Activated naive CD4-positive, alpha-beta T cell treated with anti-CD3 and anti-CD28 coated beads, Interleukin-2, amount 10 ng/mL, durations not matched to agents 7 days and 5 days (primary cell): ENCODE measurements at places on chromosomes 4 and X.

GRCh38 chr4:74370912-74371311 is 6.0 kb downstream of the EREG start:
- DNase-seq: peak; percentile 30

DNA sequence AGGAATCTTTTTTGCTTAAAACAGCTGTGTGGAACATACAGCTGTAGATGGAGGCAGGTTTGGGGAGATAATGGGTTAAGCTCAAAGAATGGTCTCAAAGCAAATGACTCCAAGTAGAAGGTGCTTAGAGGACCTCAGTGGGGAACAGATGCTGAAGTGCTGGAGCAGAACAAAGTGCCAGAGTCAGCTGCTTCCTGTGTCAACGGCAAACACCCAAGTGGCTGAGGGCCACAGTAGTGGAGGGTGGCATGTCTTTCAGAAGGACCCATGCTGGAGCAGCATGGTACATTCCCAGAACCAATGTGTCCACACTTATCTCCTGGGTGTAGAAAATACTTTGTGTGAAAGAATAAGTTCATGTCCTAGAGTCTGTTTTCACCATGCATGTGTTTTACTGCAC is 197.5 kb downstream of the CCNG2 start:
- no peak for DNase-seq

DNA sequence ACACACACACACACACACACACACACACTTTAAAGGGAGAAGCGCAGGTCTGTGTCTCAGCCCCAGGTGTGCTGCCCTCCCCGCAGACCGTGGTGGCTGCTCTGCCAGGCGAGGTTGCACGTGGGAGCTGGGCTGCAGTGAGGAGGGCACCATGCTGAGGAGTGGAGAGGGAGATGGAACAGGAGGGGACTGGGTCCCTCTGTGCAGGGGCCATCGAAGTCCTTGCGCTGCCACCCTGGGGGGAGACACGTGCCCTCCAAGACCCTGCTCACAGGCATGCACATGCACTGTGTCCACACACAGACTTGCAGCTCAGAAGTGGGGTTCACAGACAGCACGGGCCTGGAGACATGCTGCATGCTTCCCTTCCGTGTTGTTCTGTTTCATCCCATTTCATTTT is 65.5 kb upstream of the HGFAC start:
- no peak for DNase-seq

- DNase-seq: no peak
Measured at GRCh38 chr4:120062663-120063195, 3.9 kb downstream of the MAD2L1 start.

DNA sequence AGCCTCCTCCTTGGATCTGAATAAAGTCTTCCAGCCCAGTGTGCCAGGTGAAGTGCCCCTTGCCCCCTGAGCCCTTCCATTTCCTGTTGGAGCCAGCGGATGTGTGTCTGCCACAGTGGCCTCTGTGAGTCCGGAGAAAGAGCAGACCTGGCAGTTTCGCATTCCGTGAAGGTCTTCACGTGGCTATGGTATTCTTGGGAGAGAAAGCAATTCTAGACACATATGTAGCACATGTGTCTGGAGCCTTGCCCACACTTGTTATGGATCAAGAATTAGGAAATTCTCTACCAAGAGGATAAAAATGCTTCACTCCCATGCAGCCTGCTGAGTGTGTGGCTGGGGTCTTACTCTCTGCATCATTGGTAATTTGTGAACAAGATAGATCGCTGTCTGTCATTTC is 130.9 kb downstream of the REPS2 start:
- DNase-seq: no peak

DNA sequence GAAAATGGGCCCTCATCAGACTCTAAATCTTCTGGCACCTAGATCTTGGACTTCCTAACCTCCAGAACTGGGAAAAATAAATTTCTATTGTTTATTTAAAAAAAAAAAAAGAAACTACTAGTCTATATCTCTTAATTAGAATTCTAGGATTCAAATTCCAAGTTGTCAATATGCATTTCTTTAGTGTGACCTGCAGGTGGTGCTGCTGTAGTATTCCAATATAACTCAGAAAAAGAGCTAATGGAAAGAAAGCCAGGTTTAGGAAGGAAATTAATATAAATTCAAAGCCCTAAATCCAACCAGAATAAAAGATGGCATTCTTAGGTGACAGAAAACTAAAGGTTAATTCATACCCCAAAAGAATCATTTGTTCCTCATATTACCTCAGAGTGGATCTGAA is 80.0 kb upstream of the NALF2 start:
- no peak for DNase-seq

- DNase-seq: no peak
Measured at GRCh38 chrX:7552760-7553159, 290.2 kb upstream of the VCX start.

DNA sequence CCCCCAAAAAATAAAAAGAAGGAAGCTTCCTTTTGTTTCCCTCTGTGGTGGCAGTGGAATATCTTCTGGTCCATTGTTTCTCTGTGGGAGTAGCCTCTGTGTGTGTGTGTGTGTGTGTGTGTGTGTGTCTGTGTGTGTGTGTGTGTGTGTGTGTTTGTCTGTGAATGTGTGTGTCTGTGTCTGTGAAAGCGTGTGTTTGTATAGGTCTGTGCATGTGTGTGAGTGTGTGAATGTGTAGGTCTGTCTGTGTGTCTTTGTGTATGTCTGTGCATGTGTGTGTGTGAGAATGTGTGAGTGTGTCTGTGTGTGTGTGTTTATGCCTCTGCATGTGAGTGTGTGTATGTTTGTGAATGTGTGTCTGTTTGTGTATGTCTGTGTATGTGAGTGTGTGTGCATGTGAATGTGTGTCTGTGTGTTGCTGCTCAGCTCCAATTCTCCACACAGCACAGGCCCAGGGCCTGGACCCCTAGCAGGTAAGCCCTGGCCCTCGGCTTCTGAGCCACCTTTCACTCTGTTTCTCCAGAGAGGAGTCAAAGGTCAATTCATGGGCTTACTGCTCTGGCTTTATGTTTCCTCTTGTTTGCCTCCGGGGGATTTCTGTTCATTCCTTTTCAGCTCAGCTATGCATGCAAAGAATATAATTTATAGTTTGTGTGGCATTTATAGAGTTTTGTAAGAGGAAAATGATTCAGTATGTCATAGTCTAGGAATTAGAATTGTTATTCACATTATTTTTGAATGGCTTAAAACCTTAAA is 89.8 kb downstream of the UCHL1 start:
- DNase-seq: no peak

GRCh38 chr4:8414377-8414776 is 26.1 kb downstream of the ACOX3 start:
- peak; percentile 45 for DNase-seq

DNA sequence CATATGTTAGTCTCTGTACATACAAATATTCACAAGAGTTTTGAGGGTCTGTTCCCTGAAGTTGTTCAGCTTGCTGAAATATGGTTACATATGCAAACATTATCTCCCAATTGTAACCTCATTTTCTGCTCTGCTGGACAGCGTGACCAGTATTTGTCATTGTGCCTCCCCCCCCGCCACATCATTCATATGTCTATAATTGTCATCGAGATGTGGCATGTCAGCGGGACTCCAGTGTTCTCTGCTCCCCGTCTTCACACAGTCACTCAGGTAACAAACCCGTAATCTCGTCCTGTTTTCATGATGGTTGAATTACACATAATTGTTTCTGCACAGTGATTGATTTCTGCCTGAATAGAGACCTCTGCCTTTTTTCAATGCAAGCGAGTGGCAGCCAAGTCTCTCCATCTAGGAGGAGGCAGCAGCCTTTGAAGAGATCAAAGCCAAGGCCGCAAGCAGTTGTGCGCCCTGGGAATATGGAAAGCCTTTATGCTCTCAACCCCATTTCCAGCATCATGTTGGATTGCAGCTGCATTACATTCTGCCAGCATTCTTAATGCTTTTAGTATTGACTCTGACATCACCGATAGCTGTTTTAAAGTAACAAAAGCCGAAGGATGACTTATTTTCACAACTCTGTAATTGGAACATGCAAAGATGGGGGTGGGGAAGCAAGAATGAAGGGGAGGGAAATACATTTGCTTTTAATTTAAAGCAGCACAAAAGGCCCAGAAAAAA is 27.4 kb downstream of the LEF1 start:
- no peak for DNase-seq

DNA sequence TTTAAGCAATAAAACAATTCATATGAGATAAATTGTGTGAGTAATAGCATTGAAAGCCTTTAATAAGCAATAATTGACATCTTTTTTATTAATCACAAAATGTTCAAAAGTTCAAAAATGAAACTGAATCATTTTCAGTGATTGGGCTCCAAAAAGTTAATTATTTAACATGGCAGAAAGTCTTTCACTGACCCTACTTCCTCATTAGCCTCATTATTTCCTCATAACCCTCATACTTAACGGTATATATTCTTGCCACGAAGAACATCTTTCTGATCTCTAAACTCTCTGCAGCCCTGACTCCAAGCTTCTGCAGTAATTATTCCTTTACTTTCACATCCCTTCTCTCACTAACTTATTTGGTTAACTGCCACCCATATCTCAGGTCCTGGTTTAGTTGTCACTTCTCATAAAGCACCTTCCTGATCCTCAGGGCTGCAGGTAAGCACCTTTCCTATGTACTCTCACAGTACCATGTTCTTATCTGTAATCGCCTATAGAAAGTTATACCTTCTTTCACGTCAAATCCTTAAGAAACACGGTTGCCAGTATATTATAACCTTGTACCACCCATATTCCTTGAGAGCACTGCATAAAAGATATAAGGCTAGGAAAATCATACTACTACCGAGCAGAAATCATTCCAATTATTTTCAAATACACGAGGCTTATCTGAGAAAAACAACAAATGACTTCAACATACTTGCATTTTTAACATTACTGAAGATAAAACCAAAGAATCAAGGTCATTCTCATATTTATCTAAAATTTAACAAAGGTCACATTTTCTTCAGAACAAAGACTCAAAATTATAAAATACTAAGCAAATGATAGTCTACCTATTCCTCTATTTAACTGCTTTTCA is 72.2 kb downstream of the PPP3CA start:
- DNase-seq: no peak

- DNase-seq: no peak
Measured at GRCh38 chrX:103063191-103063845, 653 bp downstream of the BEX1 start.

DNA sequence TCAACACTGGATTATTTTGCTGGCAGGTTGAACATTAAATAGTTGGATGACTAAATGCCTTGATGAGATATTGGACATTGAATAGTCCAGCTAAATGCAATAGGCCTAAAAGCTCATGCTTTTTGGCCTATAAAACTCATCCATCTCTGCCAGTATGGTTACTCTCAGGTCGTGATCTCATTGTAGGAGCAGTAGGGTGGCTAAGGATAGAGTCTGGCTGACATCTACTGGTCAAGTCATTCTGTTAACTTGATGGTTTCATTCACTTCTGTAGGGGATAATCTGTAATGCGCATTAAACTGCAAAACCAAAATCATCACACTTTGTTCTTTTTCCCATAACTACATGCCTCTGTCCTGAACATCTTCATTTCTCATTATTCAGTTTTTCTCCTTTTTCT is 227.0 kb downstream of the DKK2 start:
- DNase-seq: no peak

GRCh38 chr4:9931146-9931545 is 90.2 kb downstream of the SLC2A9 start:
- DNase-seq: no peak

DNA sequence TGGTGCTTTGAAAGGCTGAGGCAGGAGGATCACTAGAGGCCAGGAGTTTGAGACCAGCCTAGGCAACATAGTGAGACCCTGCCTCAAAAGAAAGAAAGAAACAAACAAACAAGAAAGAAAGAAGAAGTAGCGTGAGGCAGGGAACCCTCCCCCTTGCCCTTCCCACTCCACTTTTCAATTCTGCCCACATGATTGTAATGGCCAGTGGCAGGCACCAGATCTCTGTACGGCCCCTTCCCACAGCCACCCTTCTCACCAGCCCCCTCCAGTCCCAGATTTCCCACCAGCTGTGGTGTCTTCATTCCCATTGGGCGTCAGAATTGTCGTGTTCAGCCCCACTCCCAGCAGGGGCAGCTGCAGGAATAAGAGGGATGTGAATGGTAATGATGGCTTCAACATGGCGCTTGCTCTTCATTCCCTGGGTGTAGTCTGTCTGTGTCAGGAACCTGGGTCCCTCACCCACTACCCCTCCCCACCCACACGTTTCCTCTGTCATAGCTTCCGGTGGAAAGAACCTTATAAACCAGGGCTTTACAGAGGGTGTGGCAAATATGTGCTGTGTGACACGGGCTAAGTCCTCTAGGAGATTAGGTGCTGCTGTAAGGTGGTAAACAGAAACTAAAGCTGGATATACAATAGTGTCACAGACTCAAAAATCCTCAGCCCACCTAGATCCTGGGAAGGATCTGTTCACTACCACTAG is at the start of gene IL2RG:
Gene IL2RG, minus strand, starts transcription at position 437 of the 703 bp plus-strand sequence. Its CDS starts 38 bp downstream, at position 399.
- DNase-seq: peak; percentile 86

DNA sequence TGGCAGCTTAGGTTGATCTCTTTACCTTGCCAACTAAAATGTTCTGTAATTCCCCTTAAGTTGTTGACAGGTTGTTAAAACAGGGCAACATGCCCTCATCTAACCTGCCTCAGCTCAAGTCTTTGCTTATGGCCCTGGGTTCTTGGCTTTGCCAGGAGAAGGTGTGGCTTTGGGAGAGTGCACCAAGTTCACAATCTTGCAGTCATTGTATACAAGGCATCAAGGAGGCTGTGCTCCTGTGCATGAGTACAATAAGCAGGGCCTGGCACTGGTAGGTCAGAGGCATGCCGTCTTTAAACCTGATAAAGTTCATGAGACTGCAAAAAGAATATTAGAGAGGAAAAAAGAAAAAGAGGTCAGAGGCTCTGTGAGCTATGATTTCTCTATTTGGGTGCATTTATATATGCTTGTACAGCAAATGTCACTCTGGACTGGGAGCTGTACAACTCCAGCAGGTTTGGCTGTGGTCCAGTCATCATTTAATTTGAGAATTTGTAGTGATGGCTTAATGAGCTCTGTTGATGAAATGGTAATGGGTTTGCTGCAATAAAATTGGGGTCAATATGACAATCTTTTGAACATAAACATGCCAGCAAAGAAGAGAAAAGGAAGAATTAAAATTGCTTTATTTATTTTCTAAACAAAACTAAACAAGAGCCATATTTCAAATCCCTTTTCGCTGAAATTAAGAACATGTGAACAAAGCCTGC is 30.3 kb downstream of the AREG start:
- DNase-seq: no peak

- DNase-seq: peak; percentile 25
Measured at GRCh38 chrX:149521438-149521837, 16.3 kb upstream of the IDS start.

DNA sequence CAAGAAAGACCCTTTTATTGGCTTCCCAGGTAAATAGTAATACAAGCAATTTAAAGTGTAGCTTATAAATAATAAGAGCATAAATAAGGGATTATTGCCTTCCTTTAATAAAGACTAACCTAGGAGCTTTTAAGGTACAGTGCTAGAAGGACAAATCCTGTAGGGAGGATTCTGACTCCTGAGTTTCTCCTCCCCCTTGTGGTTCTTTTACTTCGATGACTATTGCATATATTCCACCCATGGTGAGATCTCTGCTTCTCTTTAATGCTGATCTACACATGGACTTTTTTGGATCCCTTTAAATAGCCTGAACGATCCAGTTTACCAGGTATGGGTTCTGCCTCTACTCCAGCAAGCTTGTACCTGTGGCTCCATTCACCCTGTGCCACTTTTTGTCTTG is 2.5 kb downstream of the GALNT7 start:
- DNase-seq: no peak
